ENCODE measurements at places on chromosomes 12 and 14.
A peak's percentile ranks its signal among the peaks of the same experiment; 100 is the strongest.

DNA sequence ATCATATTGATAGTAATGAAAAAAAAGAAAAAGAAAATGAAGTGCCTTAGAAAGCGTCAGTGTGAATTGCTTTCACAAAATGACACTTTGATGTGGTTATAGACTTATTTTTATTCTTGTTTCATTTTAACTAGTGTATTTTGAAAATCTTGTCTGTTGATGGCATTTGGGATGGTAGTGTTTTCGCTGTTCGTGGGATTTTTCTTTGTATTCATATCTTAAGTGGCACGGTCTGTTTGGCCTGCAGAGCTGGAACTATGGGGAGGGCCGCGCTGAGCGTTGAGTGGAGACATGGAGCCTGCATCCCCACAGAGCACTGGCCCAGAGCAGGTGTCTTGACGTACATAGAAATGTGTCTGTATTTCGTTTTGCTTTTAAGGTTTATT lies 61.6 kb downstream of the WDR20 start:
- no peak for DNase-seq

- DNase-seq = no peak
Observed at GRCh38 chr14:54702014-54702491, 135.1 kb downstream of the SAMD4A start.

GRCh38 chr12:2301531-2302461 lies 249.0 kb downstream of the CACNA1C start:
- no peak for DNase-seq

- DNase-seq = no peak
Observed at GRCh38 chr14:52272375-52272774, 4.9 kb downstream of the PTGDR start.

GRCh38 chr12:109273354-109273753 lies 35.7 kb downstream of the FOXN4 start:
- no peak for DNase-seq

DNA sequence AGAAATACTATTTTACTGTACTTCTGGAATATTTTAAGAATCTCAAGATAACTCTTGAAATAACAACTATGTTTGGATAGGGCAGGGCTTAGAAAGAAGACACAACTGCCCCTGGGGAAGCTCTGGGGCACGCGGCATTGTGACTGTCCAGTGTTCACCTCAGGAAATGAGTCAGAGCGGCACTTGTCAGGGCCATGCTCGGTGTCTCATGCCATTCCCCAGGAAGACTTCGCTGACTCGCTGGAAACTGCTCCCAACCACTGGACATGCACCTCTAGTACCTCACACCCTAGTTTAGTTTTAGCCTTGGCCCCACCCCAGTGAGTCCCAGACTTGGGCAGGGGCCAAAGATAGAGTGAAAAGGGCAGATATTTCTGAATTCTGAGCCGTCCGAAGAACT lies 192.0 kb downstream of the TTC7B start:
- no peak for DNase-seq

GRCh38 chr12:65656156-65656882 lies 168.0 kb upstream of the HMGA2 start:
- DNase-seq = no peak

DNA sequence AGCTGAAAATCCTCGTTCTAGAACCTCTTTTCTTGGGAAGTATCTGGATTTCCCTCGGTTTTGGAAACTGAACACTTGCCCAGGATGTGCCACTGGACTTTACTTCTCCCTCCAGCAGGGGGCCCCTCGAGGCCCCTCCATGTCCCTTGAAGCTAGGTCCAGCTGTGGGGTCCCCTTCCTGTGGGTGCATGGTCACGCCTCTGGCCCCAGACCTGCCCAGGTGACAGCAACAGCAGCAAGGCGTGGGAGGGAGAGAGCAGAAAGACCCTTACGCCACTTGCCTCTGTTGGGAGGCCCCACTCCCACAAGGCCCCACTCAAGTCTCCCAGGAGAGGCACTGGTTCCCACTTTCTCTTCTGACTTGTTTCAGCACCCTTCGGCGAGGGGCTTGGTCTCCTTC lies 3.1 kb downstream of the SLC25A29 start:
- no peak for DNase-seq

- DNase-seq = no peak
Observed at GRCh38 chr12:119565404-119565803, 28.2 kb upstream of the TMEM233 start.

DNA sequence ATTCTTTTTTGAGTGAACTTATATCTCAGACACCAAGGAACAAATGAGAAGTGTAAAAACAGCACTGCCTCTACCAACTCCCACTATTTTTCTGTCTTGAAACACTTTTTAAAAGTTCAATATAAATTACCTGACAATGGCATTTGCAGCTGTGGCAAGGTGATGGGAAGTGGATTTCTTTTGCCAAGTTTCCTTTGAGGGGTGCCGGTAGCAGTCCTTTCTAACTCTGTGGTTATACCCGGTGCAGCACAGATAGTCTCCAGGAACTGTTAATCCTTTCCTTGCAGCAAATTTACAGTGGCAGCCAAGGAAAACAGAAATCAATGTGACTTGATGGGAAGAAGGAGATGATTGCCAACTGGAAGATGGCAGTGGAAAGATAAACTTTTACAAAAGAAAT lies 243.7 kb downstream of the BCAT1 start:
- no peak for DNase-seq

- peak; percentile 43 for DNase-seq
Observed at GRCh38 chr14:92470811-92471210, 42.8 kb upstream of the RIN3 start.

DNA sequence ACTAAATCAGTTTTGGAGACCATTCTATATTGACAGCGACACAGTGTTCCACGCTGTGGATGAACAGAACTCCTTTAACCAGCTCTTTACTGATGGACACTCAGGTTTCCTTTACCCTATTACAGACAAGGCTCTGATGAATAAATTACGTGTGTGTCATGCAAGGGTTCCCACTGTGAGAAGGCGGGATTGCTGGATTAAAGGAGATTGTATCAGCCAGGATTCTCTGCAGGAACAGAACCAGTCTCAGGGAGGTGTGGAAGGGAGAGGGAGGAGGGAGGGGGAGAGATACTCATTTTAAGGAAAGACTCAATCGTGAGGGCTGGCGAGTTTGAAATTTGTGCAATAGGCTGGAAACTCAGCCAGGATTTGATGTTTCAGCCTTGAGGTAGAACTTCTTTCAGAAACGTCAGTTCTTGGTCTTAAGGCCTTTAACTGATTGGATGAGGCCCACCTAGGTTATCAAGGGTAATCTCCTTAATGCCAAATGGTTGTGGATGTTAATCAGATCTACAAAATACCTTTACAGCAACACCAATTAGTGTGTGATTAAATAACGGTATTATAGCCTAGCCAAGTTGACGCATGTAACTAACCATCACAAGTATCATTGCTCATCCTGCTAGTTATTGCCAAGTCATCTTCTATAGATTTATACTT lies 104.0 kb downstream of the GCH1 start:
- DNase-seq = no peak

- no peak for DNase-seq
Observed at GRCh38 chr14:104421892-104422828, 157.4 kb upstream of the C14orf180 start.

DNA sequence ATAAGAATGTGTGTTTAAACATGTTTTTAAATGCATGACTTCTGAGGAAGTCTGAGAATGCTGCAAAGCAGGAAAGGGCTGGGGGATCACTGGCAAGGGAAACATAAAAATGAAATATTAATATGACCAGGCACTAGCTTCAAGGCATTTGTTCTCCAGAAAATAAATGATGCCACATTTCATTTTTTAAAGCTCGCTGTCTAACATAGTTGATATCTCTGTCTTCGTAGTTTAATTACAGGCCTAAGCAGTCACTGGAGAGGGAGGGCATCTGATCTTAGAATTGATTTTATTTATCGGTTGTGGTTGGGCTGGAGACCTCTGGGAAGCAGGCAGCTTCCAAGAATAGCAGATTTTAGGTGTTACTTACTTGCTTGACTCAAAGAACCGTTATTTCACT lies 87.5 kb downstream of the TBC1D30 start:
- DNase-seq = no peak

GRCh38 chr12:52148464-52149181 lies 43.2 kb downstream of the KRT80 start:
- DNase-seq = no peak

DNA sequence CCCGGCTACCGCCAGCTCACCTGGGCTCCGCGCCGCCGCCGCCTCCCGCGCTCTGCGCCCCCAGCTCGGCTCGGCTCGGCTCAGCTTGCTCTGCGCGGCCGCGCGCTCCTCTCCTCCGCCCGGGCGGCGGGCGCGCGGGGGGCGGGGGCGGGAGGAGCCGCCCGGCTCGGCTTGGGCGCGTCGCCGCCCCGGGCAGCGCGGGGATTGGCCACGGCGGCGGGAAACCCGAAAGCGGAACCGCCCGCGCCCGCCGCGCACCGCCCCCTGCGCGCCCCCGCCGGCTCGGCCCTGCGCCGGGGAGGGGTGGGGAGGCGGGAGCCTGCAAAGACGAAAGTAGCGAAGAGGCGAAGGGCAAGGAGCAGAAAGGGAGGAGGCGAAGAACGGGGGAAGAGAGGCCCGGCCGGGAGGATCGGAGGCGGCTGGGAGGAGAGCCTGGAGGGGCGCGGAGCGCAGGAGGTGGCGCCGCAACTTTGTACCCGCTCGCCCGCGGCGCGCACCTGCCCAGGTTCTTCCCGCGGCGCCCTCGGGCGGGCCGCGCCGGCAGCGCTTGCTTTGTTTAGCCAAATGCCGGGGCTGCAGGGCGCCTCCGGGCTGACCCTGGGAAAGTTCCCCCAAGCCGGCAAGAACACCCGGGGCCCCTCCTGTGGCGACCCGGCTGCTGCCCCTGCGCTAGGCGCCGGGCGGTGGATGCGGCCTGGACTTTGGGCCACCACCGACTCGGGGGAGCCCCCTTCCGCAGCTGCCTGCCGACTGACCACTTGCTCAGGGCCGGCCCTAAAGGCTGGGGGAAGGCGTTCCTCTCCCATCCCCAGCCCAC lies at the start of gene CAMKK2:
CAMKK2 (minus strand) TSS at position 92 of the 817 bp plus-strand sequence. CDS start 22,183 bp downstream, outside the sequence.
- peak; percentile 29 for DNase-seq

GRCh38 chr14:64117671-64118402 lies 176.3 kb downstream of the ESR2 start:
- no peak for DNase-seq

DNA sequence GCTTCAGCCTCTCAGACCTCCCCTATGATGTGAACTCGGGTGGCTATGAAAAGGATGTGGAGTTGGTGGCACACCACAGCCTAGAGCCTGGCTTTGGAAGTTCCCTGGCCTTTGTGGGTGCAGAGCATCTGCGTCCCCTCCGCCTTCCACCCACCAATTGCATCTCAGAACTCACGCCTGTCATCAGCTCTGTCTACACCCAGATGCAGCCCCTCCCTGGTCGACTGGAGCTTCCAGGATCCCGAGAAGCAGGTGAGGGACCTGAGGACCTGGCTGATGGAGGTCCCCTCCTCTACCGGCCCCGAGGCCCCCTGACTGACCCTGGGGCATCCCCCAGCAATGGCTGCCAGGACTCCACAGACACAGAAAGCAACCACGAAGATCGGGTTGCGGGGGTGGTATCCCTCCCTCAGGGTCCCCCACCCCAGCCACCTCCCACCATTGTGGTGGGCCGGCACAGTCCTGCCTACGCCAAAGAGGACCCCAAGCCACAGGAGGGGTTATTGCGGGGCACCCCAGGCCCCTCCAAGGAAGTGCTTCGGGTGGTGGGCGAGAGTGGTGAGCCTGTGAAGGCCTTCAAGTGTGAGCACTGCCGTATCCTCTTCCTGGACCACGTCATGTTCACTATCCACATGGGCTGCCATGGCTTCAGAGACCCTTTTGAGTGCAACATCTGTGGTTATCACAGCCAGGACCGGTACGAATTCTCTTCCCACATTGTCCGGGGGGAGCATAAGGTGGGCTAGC lies 7.0 kb upstream of the RPS26 start:
- no peak for DNase-seq

DNA sequence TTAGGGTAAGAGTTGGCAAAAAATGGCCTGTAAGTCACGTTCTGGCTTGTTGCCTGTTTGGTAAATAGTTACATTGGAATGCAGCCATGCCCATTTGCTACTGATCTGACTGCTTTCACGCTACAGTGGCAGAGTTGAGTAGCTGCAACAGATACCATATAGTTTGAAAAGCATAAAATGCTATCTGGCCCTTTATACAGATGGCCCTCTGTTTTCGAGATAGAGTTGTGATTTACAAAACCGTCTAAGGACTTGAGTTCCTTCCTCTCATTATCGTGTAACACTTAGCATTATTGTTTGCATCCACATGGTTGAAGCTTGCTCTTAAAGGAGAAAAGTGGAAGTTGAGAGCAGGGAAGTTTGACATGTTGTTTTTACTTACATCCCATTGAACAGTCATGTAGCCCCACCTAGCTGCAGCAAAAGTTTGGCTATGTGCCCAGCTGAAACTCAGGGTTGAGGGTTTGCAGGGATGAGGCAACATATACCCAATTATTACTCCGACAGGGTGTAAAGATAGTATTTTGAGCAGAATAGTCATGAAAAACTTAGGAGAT lies 11.3 kb upstream of the SCFD1 start:
- peak; percentile 59 for DNase-seq

GRCh38 chr12:3698218-3698974 lies 54.5 kb downstream of the CRACR2A start:
- DNase-seq = peak; percentile 13

DNA sequence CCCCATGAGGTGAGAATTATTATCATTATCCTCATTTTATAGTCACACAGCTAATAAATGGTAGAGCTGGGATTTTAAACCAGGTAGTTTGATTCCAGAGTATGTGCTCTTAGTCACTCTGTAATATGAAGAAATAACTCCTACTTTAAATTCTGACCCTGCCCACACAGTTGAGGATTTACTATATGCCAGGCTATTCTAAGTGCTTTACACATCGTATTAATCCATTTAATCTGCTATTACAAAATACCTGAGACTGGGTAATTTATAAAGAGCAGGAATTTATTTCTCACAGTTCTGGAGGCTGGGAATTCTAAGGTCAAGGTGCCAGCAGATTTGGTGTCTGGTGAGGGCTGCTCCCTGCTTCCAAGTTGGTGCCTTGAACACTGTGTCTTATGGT lies 19.6 kb upstream of the WIF1 start:
- no peak for DNase-seq

GRCh38 chr12:107322063-107322462 lies 228.7 kb upstream of the CRY1 start:
- DNase-seq = no peak

DNA sequence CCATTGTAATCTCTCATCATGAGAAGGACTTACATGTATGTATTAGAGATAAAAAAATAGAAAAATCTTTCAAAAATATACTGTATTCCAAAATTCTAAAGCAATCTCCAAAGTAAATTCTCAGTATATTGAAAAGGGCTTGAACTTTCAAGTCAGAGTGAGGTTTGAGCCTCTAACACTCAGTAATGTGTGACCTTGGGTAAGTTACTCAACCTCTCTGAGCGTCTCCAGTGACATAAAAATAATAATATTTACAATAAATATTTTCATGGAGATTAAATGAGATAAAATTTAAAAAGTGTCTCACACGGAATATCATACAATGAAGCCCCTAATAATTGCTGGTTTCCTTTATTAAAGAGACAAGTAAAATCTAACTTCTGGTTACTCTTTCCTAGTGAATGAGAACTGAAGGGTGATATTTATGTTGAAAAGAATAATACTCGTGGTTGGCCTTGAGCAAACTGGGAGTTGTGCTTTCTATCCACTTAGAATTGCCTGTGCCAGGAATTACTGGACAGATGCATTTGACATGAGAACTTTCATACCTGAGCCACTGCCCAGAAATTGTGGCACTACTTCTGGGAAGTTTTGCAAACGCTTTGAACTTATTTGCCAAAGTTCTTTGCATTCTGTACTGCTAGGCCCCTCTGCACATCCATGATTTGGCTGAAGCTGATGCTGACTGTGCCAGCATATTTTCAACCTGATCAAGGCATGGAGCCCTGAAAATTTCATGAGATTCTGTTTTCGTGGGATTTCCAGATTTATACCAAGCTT lies 933.7 kb downstream of the GALC start:
- DNase-seq = no peak

Data from DMS 273 treated with DMSO at 0.1 percent for 48 hours (cell line).